ENCODE measurements at places on chromosomes 5 and 9.

- no peak for DNase-seq
Measured at GRCh38 chr9:16769291-16769690, 101.2 kb downstream of the BNC2 start.

DNA sequence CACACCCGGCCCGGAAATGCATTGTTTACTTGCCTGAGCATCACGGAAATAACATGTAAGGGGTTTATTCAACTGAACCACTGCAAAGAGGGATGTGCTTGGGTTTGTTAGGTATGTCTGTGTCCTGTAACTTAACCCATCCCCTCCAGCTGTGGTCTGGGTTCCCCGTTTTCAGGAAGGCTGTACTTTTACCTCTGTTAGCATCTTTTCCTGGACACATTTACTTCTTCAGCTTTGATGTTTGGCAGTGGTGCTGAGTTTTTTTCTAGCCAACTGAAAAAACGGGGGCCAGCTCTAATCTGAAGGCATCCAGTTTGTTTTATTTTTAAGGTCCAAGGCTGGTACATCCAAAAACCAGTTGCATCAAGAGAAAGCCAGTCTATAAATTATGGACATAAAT is 561.8 kb downstream of the BNC2 start:
- no peak for DNase-seq

DNA sequence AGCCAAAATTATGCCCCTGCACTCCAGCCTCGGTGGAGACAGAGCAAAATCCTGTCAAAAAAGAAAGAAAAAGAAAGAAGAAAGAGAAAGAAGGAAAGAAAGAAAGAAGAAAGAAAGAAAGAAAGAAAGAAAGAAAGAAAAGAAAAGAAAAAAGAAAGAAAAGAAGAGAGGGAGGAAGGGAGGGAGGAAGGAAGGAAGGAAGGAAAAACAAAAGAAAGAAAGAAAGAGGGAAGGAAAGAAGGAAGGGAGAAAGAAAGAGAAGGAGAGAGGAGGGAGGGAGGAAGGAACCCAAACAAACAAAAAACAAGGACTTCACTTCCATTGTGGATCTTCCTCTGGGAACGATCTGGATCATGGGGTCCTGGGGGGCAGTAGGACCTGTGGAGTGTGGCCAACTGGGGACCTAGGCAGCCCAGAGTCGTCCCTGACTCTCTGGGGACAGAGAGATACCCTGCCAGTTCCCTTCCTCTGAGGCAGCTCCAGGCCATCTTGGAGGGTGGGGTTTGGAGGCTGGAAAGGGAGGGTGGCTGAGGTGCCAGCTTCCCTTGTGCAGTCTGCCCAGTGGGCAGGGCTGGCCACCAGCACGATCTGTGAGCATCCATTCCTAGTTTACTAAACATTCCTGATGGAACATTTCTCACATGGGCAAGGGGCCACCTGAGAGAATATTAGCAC is 216.8 kb downstream of the PAX5 start:
- no peak for DNase-seq

GRCh38 chr9:133103183-133103986 is 17.7 kb downstream of the RALGDS start:
- DNase-seq: no peak

DNA sequence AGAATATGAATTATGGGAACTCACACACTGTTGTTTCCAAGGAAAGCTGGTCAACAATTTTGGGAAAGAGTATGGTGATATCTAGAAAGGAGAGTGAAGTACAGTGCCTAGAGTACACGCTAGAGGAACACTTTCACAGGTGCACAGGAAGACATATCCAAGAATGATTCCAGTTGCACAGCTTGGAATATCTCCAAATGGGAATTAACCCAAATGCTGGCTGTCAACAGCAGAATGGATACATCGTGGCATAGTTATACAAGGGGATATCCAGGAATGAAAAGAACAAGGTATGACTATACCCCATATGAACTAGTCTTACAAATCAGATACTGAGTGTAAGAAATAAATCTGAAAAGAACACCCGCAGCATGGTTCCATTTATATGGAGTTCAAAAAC is 231.3 kb downstream of the FSTL4 start:
- no peak for DNase-seq

- DNase-seq: no peak
Measured at GRCh38 chr5:132315529-132316067, 21.4 kb downstream of the SLC22A4 start.

DNA sequence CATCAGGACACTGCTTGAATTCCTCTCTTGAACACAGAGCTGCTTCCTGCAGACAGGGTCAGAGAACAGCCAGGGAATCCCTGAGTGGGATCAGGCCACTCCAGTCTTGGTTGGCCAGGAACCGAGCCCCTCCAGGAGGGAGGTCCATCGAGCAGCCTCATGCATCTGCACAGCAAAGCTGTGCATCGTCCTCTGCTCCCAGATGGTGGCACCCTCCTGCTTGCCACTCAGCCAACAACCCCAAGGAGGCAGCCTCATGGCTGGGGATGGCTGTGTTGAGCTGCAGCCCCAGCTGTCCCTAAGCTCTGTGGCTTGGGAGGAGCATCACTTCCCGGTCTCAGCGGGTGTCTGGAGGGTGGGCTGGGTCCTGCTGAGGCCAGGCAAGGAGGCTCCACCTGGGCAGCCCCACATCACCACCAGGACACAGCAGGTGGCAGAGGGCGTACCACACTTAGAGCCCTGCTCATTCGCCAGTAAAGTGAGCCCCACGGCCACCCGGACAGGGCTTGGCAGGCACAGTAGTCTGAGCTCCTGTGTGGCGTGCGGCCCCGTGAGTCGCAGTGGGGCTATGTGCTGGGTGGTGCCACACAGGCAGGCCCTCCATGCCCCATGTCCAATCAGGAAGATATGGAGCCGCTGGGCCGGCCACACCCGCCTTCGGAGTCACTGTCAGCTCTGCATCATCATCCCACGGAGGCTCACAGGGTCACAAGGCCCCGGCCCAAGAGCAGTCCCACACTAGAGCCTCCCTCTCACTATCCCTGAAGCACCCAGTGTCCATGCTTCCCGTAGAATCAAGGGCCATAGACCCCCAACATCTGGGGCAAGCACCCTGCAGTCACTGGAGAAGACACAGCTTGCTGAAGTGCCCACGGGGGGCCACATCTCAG is 11.9 kb downstream of the LPCAT1 start:
- no peak for DNase-seq

DNA sequence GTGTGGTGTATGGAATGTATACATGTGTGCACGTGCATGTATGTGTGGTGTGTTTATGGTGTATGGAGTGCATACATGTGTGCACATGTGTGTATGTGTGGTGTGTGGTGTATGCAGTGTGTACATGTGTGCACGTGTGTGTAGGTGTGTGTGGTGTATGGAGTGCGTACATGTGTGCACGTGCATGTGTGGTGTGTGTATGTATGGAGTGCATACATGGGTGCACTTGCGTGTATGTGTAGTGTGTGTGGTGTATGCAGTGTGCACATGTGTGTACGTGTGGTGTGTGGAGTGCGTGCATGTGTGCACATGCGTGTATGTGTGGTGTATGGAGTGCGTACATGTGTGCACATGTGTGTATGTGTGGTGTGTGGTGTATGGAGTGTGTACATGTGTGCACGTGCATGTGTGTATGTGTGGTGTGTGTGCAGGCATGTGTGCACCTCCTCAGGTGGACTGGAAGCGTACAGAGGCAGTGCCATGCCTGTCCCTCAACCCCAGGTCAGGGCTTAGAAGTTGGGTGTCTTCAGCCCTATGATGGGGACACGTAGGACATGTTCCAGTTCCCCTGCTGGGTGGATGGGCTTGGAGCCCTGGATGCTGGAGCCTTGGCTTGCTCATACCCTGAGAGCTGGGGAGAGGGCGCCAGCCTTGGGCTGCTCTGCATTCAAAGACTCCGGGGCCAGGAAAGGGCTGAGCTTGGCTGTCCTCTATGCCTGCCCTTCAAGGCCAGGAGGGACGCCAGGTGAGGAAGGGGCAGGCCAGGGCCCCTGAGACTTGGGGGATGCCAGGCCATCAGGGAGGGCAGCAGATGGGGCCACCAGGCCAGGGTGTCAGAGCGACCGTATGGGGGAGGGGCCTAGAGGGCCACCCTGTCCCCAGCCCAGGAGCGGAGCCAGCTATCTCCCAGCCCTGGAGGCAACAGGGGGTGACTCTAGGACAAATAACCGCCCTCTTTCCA is 12.2 kb downstream of the MYMK start:
- no peak for DNase-seq

- no peak for DNase-seq
Measured at GRCh38 chr9:2664174-2665065, 42.8 kb downstream of the VLDLR start.

DNA sequence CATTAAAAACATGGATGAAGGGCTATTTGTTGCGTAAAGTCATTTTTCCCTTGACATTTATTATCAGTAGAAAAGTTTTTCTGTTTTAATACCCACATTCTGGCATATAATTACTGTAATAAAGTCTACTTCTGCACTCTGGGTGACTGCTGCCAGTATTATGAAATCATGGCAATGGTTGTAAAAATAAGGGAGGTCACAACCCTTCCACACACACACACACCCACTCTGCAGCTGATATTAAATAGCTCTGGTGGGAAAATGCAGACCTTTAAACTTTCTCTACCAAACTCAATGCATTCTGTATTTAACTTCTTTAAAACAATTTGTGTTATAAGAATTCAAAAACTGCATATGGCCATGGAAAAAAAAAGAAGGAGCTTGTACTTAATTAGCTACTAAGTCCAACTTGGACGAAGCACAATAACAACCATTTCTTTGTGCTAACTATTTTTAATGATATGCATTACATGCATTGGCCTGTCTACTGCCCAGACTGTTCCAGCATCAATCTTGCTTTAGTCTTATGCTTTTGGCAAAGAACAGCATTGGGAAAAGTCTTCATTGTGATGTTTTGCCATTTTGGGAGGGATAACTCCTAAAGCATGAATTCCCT is 137.6 kb upstream of the MAP3K1 start:
- DNase-seq: no peak

- no peak for DNase-seq
Measured at GRCh38 chr5:79612667-79613198, 492 bp downstream of the TENT2 start.
